ENCODE measurements at places on chromosomes 1 and 21.

- DNase-seq = no peak
These were observed 19.5 kb upstream of the SUCO start for GRCh38 chr1:172513479-172513878.

- DNase-seq = no peak
These were observed 5.9 kb downstream of the SOD1 start for GRCh38 chr21:31665397-31665796.

- DNase-seq = no peak
These were observed 19.6 kb downstream of the BCL9 start for GRCh38 chr1:147560765-147561471.

GRCh38 chr1:208763971-208764370 is 519.8 kb upstream of the PLXNA2 start:
- no peak for DNase-seq

DNA sequence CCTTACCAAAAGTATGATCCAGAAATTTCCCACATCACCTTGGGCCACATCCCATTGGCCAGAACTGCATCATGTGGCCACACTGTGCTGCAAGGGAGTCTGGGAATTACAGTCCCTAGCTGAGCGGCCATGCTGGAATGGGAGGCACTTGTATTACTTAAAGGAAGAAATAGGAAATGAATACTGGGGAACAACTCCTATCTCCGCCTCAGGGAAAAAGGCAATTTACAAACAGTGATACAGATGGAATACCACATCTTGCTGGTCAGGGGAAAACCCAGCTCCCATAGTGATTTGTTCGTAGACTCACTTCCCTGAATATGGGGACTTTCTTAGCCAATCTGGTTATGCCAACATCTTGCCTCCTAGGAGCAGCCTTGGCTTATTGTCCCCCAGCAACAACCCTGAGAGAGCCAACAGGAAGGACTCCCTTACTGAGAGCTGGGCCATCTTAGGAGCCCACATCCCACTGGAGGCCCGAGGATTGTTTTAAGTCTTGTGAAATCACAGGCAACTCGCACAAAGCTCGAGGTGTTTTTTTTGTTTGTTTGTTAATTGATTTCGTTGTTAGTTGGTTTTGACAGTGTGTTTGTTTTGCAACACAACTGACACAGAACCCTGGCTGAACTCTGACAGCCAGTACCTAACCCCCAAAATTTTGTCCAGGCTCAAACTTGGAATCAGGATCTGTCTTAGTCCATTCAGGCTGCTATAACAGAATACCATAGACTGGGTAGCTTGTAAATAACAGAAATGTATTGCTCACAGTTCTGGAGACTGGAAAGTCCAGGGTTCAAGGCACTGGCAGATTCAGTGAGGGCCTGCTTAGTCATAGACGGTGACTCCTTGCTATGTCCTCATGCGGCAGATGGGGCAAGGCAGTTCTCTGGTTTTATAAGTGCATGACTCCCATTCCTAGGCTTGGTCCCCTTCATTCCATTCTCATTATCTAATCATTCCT is 14.9 kb downstream of the CDA start:
- no peak for DNase-seq

- no peak for DNase-seq
These were observed 76.7 kb downstream of the DISP1 start for GRCh38 chr1:222891578-222891977.

DNA sequence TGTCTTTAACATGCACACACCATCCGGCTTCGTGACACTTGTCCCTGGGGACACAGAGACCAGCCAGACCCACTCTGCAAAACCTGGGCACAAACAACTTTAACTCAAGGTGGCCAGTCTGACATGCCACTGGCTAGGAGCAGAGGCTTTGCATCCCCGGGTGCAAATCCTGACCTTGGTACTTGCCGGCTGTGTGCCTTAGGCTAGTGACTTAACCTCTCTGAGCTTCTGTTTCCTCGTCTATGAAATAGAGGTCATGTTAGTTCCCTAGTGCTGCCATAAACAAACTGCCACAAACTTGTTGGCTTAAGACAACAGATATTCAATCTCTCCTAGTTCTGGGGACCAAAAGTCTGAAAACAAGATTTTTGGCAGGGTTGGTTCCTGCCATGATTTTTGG is 60.4 kb downstream of the SDC3 start:
- DNase-seq = no peak

DNA sequence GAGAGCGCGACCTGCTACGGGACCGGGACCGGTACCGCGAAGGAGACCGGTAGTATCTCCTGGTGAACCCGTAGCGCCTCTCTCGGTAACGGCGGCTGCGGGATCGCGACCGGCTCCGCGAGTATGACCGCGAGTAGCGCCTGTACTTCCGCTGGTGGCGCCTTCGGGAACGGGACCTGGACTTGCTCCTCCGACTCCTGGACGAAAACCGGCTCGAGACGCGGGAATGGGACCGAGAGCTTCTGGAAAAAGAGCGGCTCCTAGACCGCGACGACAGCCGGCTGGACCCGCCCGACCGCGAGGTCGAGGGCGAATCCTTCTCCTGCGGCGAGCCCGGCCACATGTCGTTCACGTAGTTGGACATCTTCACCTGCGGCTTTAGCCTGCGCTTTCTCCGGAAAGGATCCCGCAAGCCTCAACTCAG is 642 bp downstream of the RSRP1 start:
- peak; percentile 22 for DNase-seq

DNA sequence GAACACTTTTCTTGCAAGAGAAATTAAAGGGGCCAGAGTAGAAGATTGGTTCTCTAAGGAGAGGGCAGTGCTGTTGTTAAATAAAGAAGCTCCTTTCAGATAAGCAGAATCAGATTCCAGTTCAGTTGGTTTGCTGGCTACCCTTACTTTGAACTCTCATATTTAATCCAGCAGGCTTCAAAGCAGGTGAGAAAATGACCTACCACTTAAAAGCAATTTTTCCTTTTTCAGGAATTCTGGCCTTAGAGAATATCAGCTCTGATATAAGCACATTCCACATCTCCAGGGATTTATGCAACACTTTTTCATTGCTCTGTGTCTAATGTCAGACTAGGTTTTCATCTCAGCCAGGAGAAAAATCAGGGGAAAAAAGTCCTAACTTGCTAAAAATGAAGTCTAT is 28.7 kb downstream of the WNT2B start:
- no peak for DNase-seq

GRCh38 chr1:1090424-1091343 is 16.6 kb upstream of the RNF223 start:
- DNase-seq = no peak

Data from activated gamma-delta T cell (primary cell).